ENCODE measurements at places on chromosomes 16 and 17. TPM values are rescaled to one million over a fixed set of nuclear protein-coding genes. Genes with fewer than 3 reads are reported as not detected.

Gene TP53TG3F
- polyA plus RNA-seq = not detected

Gene MARVELD3
- polyA plus RNA-seq = not detected

DNA sequence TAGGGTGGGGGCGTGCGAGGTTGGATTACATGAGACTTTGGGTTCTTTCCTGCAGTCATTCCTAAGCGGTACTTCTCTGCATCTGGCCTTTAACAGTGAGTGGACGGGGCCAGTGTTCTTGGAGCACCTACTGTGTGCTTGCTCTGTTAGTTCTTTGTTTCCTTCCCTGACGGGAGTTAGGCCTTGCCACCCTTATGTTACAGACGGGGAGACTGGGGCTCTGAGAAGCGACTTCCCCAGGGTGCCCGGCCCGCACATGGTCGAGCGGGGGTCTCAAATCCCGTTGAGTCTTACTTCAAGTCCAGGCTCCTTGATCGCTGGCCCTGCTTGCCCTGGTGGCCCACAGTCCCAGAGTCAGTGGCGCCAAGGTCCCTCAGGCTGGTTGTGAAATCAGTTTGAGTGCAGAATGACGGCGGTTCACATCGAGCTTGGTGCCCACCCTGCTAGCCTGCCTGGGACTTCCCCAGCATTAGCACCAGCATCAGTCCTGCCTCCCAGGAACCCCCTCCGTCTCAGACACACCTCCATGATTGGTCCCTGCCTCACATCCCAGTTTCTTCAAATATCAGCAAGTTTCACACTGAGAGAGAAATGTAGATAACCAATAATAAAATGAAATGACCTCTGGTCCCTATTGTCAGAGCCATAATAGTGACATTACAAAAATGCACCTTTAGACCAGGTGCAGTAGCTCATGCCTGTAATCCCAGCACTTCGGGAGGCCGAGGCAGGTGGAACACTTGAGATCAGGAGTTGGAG is 128.0 kb downstream of the CMIP start:
- peaks cover 32% of the 10 kb centered on the region for H3K4me1 ChIP-seq
- DNase-seq = no peak
- peak overlapping the region; percentile 73 for H3K27ac ChIP-seq
- peaks cover 6% of the 10 kb centered on the region for H3K27me3 ChIP-seq

Gene C16orf46
- polyA plus RNA-seq = 0.16 TPM

- peaks cover 12% of the 10 kb centered on the region for H3K4me1 ChIP-seq
These were observed 6.3 kb upstream of the ZDHHC7 start for GRCh38 chr16:85017633-85018032.

- no peaks in the 10 kb centered on the region for H3K4me1 ChIP-seq
- H3K4me3 ChIP-seq = no peak overlapping the region
- H3K27me3 ChIP-seq = peaks cover under 1% of the 10 kb centered on the region
- H3K36me3 ChIP-seq = no peaks in the 10 kb centered on the region
- no peak for DNase-seq
- H3K27ac ChIP-seq = no peak overlapping the region
These were observed 7.2 kb upstream of the MYCBPAP start for GRCh38 chr17:50501054-50501453.

Gene PIP4K2B
- polyA plus RNA-seq = 12.5 TPM

DNA sequence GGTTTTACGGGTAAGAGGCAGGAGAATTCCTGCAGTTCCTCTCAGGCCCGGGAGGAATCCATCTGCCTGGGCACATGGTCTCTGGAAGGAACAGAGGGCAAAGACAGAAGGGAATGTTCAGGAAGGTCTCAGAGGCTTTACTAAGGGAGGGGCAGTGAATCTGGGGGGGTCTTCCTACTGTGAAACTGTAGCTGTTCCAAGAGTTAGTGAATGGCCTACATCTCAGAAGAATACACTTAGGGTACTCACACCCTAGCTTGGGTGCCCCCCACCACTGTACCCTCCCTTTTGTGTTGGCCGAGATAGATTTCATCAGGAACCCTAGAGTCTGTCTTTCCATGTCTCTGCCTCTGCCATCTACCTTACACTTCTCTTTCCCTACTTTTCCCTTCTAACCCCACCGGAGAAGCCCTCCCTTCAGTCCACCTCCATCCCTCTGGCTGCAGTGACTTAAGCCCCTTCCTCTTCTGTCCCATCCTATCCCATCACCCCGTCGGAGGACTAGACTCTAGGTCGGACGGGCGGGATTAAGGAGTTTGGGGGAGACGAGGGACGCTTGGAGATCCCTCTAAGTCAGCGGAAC is 316 bp downstream of the DLG4 start:
- peaks cover 8% of the 10 kb centered on the region for H3K36me3 ChIP-seq
- peaks cover 6% of the 10 kb centered on the region for H3K27me3 ChIP-seq
- H3K4me3 ChIP-seq = peak overlapping the region; percentile 89
- H3K4me1 ChIP-seq = peaks cover 48% of the 10 kb centered on the region

Gene SULT1A1
- 6.5 TPM for polyA plus RNA-seq

Gene GRAPL
- polyA plus RNA-seq = not detected

DNA sequence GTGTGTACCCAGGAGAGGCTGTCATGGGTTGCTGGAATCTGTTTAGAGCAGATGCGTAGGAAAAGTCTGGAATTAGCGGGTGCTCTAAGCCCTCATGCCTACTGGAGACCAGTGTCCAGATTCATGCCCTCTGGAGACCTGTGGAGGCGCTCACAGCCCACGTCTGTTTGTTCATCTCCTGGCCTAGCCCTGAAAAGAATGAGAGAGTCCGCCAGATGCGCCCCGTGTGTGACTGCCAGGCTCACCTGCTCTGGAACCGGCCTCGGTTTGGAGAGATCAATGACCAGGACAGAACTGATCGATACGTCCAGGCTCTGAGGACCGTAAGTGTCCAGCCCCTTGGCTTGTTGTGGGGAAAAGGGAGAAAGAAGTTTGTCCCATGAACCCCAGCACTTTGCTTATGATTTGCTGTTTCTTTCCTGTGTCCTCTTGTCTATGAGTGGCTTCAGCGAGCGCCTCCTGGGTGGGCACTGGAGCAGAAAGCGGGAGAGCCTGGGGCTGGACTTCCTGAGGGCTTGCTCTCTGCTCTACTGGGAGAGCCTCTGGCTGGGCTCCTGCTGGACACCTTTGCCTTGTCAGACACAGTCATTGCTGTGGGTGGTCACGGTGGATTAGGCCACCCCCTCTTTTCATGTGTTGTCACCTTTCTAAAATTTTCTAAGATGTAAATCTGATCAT is 35.3 kb downstream of the PRMT7 start:
- H3K27me3 ChIP-seq = no peaks in the 10 kb centered on the region
- H3K4me3 ChIP-seq = no peak overlapping the region
- H3K27ac ChIP-seq = no peak overlapping the region
- DNase-seq = no peak

Gene KRTAP9-6
- not detected for polyA plus RNA-seq

Gene TOX3
- not detected for polyA plus RNA-seq

GRCh38 chr16:30066761-30067583 is 1.4 kb downstream of the ALDOA start:
- peaks cover 30% of the 10 kb centered on the region for H3K4me1 ChIP-seq
- H3K36me3 ChIP-seq = peaks cover 7% of the 10 kb centered on the region
- H3K27me3 ChIP-seq = peaks cover 13% of the 10 kb centered on the region
- H3K27ac ChIP-seq = peak overlapping the region; percentile 97
- H3K4me3 ChIP-seq = peak overlapping the region; percentile 99

DNA sequence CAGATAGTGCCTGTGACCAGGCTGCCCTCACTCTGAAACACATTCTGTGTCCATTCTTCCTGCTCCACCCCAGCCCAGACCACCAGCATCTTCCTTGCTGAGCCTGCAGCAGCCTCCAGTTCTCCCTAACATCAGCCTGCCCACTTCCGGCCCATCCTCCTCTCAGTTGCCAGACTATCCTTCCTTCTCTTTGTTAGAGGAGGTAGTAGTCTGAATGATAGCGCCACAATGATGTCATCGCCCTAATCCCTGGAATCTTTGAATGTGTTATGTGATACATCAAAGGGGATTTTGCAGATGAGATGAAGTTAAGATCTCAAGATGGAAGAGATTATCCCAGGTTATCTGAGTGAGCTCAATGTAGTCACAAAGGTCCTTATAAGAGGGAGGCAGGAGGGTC is 3.2 kb upstream of the ZDHHC1 start:
- DNase-seq = no peak
- peaks cover 16% of the 10 kb centered on the region for H3K4me1 ChIP-seq
- H3K27ac ChIP-seq = no peak overlapping the region
- H3K36me3 ChIP-seq = no peaks in the 10 kb centered on the region

GRCh38 chr17:1473841-1474240 is 17.8 kb upstream of the CRK start:
- H3K4me1 ChIP-seq = no peaks in the 10 kb centered on the region
- H3K36me3 ChIP-seq = no peaks in the 10 kb centered on the region
- no peak overlapping the region for H3K4me3 ChIP-seq
- DNase-seq = no peak

GRCh38 chr17:17309356-17309755 is 6.2 kb downstream of the NT5M start:
- no peak overlapping the region for H3K4me3 ChIP-seq
- peaks cover 19% of the 10 kb centered on the region for H3K4me1 ChIP-seq
- DNase-seq = no peak
- H3K27me3 ChIP-seq = peaks cover 3% of the 10 kb centered on the region
- peaks cover 3% of the 10 kb centered on the region for H3K36me3 ChIP-seq

GRCh38 chr17:35892091-35893035 is 12.2 kb upstream of the CCL5 start:
- DNase-seq = peak; percentile 39
- H3K4me3 ChIP-seq = peak overlapping the region; percentile 82
- peak overlapping the region; percentile 99 for H3K27ac ChIP-seq
- H3K36me3 ChIP-seq = no peaks in the 10 kb centered on the region
- peaks cover 31% of the 10 kb centered on the region for H3K27me3 ChIP-seq

DNA sequence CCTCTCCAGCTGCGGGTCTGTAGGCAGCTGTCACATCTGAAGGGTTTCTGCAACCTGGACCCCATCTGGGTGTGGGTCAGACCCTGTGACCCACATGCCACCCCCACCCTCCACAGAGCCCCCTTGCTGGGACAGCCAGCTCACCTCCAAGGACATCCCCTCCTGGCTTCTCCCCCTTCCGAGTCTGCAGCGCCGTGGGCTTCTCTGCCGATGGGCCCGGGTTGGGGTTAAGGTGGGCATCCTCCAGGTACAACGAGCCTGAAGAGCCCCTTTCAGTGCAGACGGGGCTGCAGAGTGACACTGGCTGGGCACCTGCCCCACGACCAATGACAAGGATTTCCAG is 28.9 kb downstream of the OR1D5 start:
- H3K4me1 ChIP-seq = peaks cover 9% of the 10 kb centered on the region
- no peak overlapping the region for H3K4me3 ChIP-seq
- no peak for DNase-seq
- peaks cover 25% of the 10 kb centered on the region for H3K27me3 ChIP-seq
- peak overlapping the region; percentile 35 for H3K27ac ChIP-seq
- peaks cover 13% of the 10 kb centered on the region for H3K36me3 ChIP-seq

Gene OMG
- polyA plus RNA-seq = 0.28 TPM

DNA sequence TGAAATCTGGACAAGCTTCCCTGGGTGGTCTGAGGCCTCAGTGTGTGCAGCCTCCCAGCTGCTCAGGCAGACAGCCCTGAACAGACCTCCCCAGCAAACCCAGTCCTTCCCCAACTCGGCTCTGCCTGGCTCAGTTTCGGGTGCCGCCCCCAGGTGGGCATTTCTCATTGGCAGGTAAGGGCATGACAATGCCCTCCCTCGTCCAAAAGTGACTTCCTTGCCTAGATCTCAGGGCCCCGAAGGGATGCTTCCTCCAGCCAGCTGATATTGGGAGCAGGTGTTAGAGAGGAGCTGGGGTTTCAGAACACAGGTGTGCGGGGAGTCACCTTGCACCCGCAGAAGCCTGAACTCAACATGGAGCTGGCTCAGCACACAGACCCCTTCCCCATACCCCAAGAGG is 3.8 kb upstream of the PPL start:
- H3K4me3 ChIP-seq = no peak overlapping the region
- H3K4me1 ChIP-seq = peaks cover 7% of the 10 kb centered on the region
- no peaks in the 10 kb centered on the region for H3K36me3 ChIP-seq
- H3K27me3 ChIP-seq = peaks cover 9% of the 10 kb centered on the region
- H3K27ac ChIP-seq = no peak overlapping the region
- DNase-seq = no peak

DNA sequence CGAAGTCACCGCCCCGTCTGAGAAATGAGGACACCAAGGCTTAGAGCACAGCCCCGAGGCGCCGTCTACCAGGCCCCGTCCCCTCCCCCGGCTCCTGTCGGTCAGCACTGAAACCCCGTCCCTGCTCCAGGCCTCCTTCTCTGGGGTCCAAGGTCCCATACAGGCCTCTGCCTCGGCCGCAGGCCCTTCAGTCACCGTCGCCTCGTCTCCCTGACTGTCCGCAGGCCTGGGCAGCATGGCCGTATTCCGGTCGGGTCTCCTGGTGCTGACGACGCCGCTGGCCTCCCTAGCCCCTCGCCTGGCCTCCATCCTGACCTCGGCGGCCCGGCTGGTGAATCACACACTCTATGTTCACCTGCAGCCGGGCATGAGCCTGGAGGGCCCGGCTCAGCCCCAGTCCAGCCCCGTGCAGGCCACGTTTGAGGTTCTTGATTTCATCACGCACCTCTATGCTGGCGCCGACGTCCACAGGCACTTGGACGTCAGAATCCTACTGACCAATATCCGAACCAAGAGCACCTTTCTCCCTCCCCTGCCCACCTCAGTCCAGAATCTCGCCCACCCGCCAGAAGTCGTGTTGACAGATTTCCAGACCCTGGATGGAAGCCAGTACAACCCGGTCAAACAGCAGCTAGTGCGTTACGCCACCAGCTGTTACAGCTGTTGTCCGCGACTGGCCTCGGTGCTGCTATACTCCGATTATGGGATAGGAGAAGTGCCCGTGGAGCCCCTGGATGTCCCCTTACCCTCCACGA is 617 bp downstream of the COASY start:
- H3K4me3 ChIP-seq = peak overlapping the region; percentile 93
- DNase-seq = no peak
- H3K27ac ChIP-seq = peak overlapping the region; percentile 85
- H3K27me3 ChIP-seq = peaks cover 17% of the 10 kb centered on the region
- H3K36me3 ChIP-seq = no peaks in the 10 kb centered on the region

Gene CD300E
- 0.28 TPM for polyA plus RNA-seq

- no peaks in the 10 kb centered on the region for H3K4me1 ChIP-seq
- no peak for DNase-seq
- no peaks in the 10 kb centered on the region for H3K36me3 ChIP-seq
- H3K27me3 ChIP-seq = peaks cover 12% of the 10 kb centered on the region
- H3K4me3 ChIP-seq = no peak overlapping the region
These were observed 138.2 kb downstream of the CYLD start for GRCh38 chr16:50879873-50880695.

DNA sequence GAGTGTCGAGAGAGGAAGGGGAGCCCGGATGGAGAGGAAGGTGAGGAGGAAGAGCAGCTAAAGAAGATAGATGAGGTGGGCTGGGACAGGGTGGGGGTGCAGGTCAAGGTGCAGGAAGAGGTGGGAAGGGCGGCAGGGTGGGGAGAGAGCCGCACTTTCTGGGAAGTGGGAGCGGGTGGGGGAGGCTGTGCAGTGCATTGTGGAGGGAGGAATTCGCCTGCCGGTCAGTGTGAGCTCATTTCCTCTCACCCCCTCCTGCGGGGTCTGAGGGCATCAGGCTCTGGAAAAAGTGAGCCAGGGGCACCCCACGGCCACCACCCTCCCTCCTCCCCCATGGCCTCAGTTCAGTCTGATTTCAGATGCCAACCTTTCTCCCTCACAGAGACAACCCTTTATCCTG is 2.5 kb upstream of the ARHGAP23 start:
- no peaks in the 10 kb centered on the region for H3K36me3 ChIP-seq
- no peak overlapping the region for H3K27ac ChIP-seq
- H3K4me3 ChIP-seq = no peak overlapping the region
- peaks cover 11% of the 10 kb centered on the region for H3K27me3 ChIP-seq
- H3K4me1 ChIP-seq = peaks cover 13% of the 10 kb centered on the region
